ENCODE measurements at places on chromosomes 2 and 18.

DNA sequence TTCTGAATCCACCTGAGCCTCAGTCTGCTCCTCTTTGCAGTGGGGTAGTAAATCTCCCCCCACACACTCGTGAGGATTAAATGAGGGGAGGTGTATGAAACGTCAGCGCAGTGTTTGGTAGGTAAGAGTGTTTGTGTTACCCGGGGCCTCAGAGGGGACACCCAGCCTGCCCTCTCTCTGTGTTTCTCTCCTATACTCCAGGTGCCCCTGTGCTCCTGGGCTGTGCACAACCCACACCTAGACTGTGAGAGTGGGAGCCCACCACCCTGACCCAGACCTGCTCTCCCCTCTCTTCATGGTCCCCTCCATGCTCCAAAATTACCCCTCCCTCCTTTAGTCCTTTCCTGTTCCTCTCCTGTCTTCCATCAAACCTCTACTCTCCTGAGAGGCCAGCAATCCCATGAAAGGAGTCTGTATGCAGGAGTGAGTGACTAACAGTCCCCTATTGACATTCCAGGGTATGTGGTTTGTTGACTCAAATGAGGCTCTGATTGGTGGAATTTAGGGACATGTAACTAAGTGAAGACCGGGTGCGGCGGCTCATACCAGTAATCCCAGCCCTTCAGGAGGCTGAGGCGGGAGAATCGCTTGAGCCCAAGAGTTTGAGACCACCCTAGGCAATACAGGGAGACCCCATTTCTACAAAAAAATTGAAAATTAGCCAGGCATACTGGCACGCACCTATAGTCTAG lies 10.4 kb downstream of the CIB4 start:
- no peak for DNase-seq

- no peak for DNase-seq
Observed at GRCh38 chr2:105255979-105256378, 14.4 kb downstream of the GPR45 start.

- DNase-seq = no peak
Observed at GRCh38 chr2:206804326-206804725, 38.9 kb downstream of the FASTKD2 start.

GRCh38 chr2:188328419-188328818 lies 36.7 kb downstream of the GULP1 start:
- no peak for DNase-seq

- DNase-seq = no peak
Observed at GRCh38 chr2:111904726-111905474, 6.5 kb downstream of the MERTK start.

GRCh38 chr2:120344214-120344975 lies 1.5 kb upstream of the INHBB start:
- peak; percentile 58 for DNase-seq

DNA sequence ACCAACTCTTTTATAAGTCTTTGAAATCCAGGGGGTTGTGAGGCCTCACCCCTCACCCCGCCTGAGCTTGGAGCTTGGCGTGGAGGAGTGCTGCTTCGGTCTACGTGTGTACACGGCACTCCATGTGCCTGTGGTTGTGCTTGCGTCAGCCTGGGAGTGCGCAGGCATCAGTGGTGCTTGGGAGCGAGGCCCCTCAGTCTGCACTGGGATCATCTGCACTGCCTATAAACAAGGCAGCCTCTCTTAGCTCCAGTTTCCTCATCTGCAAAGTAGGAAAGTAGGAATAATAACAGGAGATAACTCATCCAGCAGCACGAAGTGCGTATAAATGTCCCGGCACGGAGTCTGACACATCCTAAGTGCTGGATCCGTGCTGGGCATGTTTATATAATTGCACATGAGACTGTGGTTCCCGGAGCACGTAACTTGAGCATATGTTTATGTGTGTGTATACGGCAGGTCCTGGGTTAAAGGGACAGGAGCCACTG lies 1.2 kb downstream of the GYPC start:
- DNase-seq = peak; percentile 83

- no peak for DNase-seq
Observed at GRCh38 chr18:62354151-62354550, 29.0 kb downstream of the TNFRSF11A start.

DNA sequence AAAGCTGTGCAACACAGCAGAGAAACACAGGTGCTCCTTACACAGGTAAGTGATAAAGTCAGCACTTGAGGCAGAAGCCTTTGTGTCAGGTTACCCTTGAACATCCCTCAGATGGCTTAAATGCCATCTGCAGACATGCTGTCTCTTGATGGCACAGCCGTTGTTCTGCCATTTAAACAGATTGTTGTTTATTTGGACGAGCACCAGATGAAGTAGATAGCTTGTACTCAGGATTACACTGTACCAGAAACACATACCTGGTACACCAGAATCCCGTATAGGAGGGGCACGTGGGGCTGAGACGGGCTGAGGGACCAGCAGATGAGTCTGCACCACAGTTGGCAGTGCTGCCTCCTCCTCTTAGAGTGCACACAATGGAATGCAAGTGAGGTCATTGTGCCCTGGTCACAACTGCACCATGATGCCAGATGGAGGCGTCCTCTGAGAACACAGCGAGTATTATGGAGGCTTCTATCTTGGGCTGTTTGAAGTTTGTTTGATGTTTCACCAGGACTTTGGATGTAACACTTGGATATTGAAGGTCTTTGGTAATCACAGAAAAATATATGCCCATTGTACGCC lies 143.0 kb downstream of the TANC1 start:
- no peak for DNase-seq

- DNase-seq = no peak
Observed at GRCh38 chr18:59456657-59457056, 97.6 kb upstream of the LMAN1 start.
